ENCODE measurements at places on chromosomes 11 and 22.

- no peak for DNase-seq
Measured at GRCh38 chr11:3614742-3615171, 27.0 kb downstream of the ART5 start.

GRCh38 chr11:68632802-68633201 is 51.5 kb upstream of the GAL start:
- DNase-seq: peak; percentile 77

DNA sequence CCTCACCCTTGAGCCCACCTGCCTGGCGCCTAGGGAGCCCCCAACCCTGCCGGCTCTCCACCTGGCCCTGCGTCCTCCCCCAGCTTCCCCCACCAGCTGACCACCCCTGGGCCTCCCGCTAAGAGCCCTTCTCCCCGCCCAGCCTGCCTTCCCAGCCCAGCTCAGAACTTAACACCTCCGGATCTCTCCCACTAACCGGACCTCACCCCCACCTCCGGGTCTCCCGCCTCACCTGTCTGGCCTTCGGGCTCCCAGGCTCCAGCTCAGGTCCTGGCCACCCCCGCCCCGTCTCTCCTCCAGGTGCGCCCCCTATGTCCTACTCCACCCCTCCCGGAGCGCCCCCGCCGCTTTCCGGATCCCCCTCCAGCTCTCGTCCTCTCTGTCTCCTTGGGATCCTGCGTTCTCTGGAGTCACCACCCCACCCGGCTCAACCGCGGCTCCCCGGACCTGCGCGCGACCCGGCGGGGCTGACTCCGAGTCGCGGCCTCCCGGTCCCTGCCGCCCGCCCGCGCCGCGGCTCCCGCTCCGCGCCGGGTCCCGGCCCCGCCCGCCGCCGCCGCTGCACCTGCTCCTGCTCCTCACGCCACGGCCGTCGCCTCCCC is at the start of gene KCNJ11:
TSS of gene KCNJ11 (minus strand) at position 51 of the 602 bp plus-strand sequence. CDS start 568 bp downstream, outside the sequence.
- DNase-seq: no peak

GRCh38 chr22:30235687-30236170 is 10.8 kb downstream of the LIF start:
- DNase-seq: no peak

GRCh38 chr11:11169715-11170351 is 183.2 kb downstream of the CSNK2A3 start:
- no peak for DNase-seq

DNA sequence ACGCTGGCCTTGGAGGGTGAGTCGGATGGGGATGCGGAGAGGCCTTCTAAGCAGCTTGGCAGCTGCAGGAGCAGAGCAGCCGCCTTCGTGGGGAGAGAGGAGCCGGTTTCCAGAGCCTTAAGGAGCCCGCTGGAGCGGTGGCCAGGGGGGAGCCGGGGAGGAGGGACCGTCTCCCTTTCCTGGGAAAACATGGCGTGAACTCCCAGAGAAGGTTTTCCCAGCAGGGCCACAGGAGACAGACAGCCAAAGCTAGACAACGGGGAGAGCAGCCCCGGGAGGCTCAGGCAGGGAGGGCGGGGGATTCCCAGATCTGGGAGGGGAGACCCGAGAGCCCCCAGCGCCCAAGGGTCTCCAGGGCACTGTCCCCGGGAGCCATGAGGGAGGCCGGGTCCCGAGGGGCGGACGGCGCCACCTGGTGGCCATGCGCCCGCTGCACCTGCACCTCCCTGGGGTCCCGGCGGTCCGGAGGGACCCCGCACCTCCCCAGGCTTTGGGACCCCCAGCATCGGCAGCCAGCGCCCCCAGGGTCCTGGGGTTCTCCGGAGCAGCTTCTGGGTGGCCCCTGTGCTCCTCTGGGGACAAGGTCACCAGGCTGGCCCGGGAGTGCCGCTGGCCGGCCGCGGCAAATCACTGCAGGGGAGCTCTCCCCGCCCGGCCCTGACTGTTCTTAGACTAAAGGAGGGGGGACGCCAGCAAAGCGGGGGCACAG is 2.4 kb upstream of the SYT8 start:
- peak; percentile 19 for DNase-seq

DNA sequence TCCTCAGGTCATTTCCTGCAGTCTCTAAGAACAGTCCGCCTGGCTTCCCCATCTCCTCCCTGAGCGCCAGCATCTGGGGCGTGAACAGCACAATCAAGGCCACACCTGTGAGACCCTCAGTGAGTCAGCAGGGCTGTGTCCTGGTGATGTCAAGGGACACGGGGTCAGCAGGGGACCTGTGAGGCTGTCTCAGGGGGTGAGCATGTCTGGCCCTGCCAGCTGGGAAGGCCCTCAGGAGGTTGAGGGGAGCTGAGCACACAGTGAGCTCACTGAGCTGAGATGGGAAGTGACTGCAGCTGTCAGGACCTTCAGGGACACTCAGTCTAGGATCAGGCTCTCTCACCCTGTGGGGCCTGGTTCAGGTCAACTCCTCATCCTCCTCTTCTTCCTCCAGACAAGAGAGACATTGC is 46.6 kb upstream of the VPREB1 start:
- no peak for DNase-seq

GRCh38 chr11:64869571-64870175 is 8.7 kb downstream of the EHD1 start:
- peak; percentile 18 for DNase-seq

DNA sequence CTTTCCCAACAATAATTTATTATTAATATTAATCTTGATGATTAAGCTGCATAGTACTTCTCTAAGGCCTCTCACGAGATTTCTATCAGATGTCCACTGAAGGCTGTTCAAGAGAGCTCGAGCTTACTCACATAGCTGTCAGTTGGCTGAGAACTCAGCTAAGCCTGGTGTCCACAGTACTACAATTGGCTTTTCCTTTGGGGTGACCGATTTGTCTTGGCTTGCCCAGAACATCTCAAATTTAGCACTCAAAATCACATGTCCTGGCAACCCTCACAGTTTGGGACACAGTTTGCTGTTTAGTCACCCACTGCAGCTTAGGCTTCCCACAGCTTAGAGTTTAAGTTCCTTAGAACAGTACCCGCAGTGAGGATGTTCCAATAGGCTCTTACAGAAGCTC is 96.5 kb downstream of the LUZP2 start:
- no peak for DNase-seq

DNA sequence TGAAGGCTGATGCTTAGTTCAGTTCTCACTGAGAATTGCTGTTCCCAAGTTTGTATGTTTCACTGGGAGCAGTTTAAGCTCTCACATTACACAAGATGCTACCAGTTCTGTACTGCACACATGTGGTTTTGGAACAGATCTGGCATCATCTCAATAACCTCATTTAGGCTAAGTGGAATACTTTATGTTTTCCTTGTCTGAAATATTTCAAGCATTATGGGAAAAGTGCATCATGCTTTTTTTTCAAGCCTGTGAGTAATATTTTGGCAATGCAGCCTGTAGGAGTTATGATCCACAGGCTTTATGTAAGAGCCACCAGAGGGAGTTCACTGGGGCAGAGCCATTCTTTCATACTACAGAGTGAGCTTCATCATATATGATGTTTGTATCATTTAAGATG is 141.5 kb downstream of the OR4C45 start:
- no peak for DNase-seq

GRCh38 chr11:122979103-122979814 is 2.4 kb downstream of the BSX start:
- no peak for DNase-seq

DNA sequence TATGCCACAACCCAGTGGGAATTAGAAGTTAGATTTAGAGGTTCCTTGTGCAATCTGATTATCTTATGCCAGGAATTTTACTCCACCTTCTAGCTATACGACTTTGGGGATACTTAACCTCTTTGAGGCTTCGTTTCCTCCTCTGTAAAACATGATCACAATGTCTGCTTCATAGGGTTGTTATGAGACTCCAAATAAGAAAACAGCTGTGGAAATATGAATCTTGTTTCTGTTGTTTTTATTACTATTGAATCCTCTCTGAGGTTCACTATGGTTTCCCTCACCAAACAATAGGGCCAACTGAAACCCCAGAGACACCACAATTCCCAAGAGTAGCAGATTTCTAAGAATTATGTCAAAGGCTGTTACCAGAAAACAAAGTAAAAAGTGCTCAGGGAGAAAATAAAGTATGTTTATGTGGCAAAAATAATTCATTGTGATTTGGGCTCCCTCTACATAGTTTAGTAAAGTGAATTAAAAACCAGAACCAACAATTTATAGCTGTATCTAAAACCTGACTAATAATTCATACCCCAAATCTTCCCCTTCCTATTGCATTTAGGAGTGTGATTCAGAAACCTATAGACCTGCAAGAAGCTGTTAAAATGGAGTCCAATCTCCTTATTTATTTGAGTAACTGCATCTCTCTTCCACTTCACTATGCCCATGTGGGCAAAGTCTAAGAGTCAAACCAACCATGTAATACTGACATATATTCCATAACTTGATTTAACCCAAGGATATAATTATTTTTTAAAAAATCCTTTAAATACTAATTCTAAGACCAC is 38.4 kb downstream of the AMBRA1 start:
- no peak for DNase-seq

DNA sequence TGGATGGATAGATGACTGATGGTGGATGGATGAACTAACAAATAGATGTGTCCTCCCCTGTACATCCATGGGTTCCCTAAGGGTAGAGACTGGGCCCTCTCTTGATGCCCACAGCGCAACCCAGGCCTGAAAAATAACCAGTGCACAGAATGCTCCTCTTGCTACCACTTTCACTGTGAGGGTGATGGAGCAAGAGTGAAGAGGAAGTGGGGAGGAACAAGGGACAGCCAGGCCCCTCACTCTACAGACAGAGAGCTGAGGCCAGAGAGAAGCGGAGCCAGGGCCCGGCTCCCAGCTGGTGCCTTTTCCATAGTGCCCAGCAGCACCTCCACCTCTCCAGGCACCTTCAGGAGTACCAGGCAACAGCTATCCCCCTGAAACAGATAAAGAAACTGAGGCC is 67.7 kb downstream of the THAP12 start:
- no peak for DNase-seq

GRCh38 chr11:48384670-48385069 is 18.4 kb upstream of the OR4C5 start:
- DNase-seq: peak; percentile 71

- DNase-seq: no peak
Measured at GRCh38 chr22:24942301-24942700, 4.2 kb downstream of the LHFPL7 start.

DNA sequence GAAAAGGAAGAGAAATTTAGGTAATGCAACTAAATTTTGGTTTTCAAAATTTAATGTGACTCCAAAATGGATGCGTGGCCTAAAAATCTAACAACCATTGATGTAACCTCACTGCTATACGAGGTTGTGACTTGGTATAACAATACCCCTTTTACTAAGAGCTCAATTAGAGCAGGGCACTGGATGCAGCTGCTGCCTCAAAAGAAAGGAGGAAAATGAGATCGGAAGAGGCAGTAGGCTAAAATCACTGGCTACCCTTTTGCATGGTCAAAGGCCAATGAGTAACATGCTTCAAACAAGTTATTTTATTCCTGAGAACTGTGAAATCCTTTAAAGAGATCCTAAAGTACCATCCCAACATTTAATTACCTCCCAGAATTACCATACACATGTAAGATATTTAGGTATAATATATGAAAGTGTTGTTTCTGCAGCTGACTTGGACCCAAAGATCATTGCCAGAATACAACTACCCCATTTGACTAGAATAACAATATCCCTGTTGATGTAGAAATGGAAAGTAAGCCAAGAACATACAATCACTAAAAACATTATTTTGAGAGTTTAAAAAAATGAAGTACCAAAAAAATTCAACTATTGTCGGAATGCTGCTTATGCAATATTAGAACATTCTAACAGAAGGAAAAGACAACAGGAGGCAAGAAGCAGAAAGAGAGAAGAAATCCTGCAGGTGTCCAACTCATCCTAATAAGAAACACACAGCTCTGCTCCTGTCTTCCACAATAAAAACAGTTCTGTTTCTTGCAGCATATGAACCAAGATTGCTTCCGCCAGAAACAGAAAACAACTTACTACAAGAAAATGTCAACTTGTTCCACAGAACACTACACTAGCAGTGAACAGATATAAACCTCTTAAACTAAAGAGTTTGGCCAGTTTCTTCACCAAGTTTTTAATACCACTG is 15.0 kb downstream of the SIK3 start:
- no peak for DNase-seq

DNA sequence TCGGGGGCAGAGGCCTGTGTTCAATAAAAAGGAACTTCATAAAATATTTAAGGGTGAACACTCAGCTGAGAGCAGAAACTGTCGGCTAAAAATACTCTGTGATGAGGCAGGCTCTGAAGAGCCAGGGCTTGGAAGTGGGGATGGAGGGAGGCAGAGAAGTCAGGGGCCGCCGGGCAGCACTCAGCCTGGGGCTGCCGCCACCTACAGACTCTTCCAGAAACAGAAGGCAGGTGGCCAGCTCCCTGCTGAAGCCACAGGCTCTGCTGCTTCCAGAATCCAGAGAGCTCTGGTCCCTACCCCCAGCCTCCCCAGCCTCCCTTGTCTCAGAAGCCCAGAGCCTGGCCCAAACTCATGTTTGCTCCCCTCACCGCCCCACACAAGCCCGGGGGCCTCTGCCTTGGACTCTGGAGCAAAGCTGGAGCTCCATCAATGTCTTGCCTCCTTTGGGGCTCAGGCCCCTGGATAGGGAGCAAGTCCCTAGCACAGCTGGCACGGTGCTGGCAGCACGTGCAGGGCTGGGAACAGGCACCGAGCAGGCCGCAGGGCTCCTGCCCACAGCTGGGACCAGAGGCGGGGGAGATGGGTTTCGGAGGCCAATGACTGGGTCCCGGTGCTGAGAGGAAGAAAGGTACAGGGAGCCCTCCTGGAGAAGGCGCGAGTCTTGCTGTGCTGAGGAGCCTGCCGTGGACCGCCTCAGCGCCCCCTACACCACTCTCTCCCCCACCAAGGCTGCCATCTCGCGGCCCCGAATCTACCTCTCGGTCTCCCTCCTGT is 8.2 kb downstream of the LRFN4 start:
- DNase-seq: no peak

DNA sequence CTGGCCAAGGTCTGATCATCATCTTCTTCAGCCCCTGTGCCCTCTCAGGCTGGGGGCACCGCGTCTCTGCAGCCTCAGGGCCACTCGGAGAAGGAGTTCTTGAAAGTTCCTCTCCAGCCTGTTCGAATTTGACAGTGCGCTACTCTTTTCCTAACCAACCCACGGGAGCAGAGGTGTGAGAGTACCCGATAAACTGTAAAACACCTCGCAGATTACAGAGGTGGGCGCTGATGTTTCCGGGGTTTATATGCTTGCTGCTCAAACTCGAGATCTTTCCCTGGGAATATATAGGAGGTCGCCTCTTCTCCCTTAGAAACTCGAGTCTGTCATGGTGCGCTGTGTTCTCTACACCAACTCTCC is 515 bp downstream of the CTR9 start:
- DNase-seq: no peak

GRCh38 chr22:25366408-25366807 is 147.0 kb downstream of the CRYBB2 start:
- DNase-seq: no peak

- DNase-seq: no peak
Measured at GRCh38 chr22:23283591-23284503, 103.5 kb downstream of the BCR start.

DNA sequence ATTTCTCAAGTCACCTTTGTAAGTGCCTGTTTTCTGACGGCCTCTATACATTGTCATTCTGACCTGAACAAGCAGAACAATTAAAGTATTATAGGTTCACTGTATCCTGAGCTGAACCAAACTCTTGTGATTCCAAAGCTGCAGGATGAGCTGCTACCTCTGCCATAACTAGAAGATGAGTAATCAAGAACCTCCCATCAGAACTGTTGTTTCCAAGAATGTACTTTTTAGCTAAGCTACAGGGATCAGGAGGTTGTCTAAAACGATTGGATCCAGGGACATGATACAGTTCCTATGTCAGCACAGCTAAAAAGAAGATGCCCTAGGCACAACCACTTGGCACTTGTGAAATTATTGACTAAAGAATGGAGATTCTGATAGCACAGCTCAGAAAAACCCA is 288.4 kb upstream of the CCDC90B start:
- no peak for DNase-seq
